ENCODE measurements at places on chromosomes 2 and 18.

DNA sequence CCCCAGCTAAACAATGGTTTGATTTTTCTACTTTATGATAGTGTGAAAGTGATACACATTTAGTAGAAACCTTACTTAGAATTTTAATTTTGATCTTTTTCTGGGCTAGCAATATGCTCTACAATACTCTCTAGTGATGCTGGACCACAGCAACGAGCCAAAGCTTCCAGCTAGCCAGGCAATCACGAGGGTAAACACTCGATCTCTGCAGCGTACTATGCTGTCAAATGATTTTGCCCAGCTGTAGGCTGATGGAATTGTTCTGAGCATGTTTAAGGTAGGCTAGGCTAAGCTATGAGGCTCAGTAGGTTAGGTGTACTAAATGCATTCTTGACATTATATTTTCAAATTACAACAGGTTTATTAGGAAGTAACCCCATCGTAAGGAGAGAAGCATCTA, 207.5 kb downstream of the LRRTM4 start:
- DNase-seq, result no peak

DNA sequence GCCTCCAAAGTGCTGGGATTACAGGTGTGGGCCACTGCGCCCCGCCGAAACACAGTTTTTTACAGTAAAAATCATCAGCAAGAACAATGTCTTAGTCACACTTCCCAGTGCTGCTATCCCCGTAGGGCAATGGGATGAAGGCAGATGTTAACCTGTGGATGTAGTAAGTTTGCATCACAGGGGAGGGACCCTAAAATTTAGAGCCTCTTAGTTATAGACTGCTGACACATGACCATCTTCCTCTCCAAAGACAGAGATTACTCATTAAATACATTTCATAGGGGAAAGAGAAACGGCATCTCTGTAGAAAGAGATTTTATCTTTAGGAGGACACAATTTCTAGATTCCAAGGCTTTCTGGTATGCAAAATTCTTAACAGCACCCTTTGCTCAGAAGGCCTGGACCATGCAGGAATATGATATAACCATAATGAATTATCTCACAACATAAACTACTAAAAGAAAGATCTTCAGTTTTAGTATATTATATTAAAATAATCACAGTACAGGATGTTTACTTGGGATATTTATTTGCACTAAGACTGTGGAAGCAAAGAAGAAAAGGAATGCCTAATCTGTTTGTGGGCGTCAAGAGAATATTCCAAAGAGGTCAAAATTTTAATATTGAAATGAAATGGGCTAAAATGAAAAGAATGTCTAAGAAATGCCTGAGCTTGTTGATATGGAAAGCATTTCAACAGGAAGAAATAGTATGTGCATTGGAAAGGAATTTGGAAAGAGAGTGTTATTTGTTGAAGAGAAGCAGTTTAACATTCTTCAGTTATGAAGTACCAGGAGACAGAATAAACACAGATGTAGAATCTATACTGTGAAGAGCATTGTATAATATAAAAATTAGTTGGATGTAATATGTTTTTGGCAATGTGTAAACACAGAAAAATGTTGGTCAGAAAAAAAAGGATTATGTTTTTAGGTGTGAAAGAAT, 1228.3 kb upstream of the CHAC2 start:
- DNase-seq, result no peak

GRCh38 chr18:79402977-79403722, 7.4 kb downstream of the NFATC1 start:
- peak; percentile 86 for DNase-seq

GRCh38 chr2:97699765-97700444, 13.5 kb upstream of the ZAP70 start:
- DNase-seq, result peak; percentile 69

DNA sequence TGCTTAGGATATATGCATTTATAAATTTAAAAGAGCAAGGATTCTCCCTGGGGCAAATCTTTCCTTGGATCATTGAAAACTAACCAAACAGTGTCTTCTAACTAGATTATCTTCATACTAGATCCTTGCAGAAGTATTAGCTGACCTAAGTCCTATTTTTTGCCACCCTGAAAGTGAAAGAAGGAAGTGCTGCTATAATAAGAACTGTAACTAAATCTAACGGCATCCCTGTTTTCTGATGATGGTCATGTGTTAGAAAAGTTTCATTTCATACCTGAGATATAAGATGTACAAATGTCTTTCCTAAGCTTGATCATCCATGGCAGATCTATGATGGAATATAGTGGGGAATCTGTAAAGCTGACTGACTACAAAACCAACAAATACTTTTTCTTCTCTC, 102.7 kb downstream of the MAP2 start:
- no peak for DNase-seq

- no peak for DNase-seq
Measured at GRCh38 chr2:206721256-206721920, 3.2 kb upstream of the DYTN start.

DNA sequence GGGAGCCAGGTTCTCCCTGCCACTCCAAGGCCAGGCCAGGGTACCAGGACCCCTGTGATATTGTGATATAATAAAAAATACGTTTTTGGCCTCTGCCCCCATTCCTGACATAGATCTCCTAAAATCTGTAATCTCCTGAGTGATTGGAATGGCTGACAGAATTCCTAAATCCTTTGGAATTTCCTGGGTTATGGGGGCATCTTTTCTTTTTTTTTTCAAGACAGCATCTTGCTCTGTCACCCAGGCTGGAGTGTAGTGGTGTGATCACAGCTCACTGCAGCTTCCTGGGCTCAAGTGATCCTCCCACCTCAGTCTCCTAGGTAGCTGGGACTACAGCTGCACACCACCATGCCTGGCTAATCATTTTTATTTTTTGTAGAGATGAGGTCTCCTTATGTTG, 26.2 kb upstream of the TUBB6 start:
- DNase-seq, result no peak

GRCh38 chr2:100409975-100410647, 7.4 kb downstream of the CHST10 start:
- DNase-seq, result no peak

- DNase-seq, result no peak
Measured at GRCh38 chr2:121340926-121341325, 55.9 kb upstream of the TFCP2L1 start.

- DNase-seq, result peak; percentile 37
Measured at GRCh38 chr2:59301466-59302402, 1060.6 kb upstream of the FANCL start.

DNA sequence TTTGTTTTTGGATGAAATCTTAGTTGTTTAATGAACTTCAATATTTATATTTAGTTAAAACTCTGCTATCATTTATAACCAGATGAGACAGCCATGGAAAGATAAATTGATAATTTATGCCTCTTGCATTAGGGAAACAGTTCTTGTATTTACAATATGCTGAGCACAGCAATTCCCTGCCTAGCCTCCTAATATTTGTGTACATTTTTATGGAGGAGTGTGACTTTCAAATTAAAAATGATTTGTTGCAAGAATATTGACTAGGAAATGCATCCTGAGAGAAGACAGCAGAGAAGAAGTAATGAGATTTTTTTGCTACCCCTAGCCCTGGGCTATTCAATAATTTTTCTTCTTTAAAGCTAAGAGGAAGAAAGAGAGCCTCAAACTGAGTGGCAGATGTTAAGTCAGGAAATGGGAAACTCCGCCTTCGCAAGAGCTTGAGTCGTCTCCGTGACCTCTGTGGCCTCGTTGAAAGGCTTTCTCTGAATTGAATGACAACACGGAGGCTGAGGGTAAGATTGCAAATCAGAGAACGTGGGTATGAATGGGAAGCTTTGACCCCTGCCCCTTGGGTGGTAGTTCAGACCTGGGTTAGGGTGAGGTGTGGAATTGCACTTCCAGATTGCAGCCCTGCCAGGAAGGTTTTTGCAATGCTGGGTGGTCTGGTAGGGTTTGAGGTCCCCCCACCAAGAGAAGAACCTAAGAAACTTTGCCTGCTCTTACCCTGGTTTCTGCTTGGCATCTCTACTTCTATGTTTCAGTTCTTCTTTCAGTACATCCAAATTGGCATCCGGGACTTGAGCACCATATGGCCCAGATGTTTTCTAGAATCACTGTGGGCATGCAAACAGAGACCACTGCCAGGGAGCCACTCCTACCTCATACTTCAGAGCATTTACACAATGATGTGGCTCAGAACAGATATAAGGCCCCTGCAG, 210.3 kb upstream of the RBMS1 start:
- peak; percentile 19 for DNase-seq

DNA sequence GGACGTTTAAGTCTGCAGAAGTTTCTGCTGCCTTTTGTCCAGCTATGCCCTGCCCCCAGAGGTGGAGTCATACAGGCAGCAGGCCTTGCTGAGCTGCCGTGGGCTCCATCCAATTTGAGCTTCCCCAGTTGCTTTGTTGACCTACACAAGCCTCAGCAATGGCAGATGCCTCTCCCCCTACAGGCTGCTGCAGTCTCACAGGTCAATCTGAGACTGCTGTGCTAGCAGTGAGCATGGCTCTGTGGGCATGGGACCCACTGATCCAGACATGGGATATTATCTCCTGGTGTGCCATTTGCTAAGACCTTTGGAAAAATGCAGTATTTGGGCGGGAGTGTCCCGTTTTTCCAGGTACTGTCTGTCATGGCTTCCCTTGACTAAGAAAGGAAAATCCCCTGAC, 726.0 kb downstream of the ERBB4 start:
- DNase-seq, result no peak

DNA sequence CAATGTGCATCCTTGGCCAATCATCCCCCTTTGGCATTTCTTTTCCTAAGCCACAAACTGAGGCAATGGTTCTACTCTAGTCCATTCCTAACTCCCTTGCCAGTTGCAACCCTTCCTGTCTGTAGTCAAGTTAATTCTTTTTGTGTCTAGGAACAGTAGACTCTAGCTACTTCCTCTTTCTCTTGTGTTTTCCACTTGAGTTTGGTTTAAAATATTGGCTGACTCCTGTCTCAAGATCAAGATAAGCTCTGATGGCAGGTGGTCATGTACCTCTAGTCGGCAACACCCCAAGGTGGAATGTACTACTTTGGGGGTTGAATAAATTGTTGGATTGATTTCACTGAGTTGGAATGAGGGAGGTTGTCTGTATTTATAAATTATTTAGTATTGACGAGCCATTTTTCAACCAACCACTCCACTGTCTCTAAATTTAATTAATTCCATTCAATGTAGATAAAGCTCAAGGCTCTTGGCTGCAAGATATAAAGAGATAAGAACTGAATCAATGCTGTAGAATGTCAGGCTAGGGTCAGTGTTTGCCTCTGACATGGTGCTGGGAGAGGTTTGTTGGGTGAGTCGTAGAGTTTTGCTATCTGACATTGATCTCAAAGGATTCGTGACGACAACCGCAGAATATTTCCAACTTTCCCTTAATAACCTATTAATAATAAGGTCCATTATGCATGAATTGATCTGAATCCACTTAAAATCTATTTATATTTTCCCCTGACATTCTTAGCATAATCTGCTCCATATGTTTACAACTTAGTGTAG, 188.7 kb upstream of the APCDD1 start:
- DNase-seq, result peak; percentile 41

DNA sequence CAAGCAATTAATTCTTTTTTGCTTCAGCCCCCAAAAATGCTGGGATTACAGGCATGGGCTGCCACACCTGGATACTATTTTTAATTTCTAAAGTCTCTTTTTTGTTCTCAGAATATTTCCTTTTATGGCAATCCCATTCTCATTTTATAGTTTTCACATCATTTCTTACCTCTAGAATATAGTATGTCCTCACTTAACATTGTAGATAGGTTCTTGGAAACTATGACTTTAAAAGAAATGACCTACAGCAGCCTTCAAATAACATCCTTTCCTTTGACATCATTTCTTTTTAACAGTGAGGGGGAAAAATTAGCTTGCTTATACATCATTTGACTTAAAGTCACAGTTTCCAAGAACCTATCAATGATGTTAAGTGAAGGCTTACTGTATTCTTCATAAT, 31.6 kb downstream of the RBBP8 start:
- no peak for DNase-seq

- DNase-seq, result no peak
Measured at GRCh38 chr2:119367472-119368099, 809 bp downstream of the DBI start.

DNA sequence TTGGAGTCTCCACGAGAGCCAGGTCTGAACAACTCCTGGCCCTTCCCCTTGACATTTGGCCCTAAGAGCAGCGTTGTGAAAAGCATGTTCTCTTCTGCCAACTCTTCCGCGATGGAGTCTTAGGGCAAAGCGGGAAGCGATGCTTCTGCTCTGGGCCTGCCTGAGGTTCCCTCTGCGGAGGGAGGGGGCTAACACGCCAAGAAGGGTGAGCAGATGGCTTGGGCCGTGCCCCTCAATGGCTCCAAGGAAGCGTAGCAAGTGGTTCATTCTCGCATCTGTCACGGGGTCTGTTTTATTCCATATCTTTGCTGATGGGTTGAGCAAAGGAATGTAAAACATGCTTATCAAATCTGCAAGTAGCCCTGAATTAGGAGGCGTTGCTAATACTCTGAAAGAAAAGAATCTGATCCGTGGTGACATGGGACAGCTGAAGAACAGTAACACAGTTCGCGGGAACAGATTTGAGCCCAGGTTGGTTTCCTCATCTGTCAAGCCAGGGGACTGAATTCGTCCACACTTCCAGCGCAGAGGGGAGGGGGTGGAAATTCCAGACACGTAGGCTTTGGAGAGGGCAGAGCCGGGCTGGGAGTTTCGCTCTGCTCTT, 38.0 kb downstream of the DNMT3A start:
- DNase-seq, result no peak

DNA sequence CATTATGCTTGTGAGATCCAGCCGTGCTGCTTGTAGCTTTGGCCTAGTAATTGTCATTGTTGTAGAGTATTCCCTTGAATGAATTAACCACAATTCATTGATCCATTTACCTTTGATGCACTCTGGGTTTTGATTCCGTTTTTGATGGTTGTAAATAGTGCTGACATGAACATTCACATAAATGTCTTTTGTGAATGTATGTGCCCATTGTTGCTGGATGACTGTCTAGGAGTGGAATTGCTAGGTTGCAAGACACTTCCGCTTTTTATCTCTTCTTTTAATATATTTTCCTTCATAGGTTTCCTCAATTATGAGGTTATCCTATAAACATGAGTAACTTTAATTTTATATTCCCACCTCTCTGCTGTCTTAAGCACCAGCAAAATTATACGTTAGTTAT, 104.8 kb upstream of the CCDC68 start:
- DNase-seq, result no peak

DNA sequence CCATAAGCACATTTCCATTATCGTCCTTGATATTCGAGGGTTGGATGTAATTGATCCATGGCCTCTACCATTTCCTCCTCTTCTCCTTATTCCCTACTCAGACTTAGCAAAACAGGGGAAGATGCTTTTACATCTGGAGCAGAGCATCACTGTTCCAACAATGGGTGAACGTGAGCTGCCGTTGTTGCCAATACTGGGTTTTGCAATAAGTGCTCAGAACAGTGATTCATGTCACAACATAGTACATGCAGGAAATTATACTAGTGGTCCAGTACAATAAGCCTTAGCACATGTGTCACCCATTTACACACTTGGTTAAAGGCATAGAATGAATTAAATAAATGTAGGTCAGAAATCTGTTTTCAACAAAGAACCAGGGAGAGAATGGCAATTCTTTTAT, 112.4 kb downstream of the DCC start:
- no peak for DNase-seq

GRCh38 chr2:54634564-54635511, 88.6 kb upstream of the EML6 start:
- no peak for DNase-seq

GRCh38 chr2:24613154-24613814, 122.2 kb downstream of the NCOA1 start:
- DNase-seq, result peak; percentile 4

GRCh38 chr2:241489733-241490680, 18.4 kb downstream of the STK25 start:
- DNase-seq, result no peak
